ENCODE measurements at places on chromosomes 7 and 10. TPM values are rescaled to one million over a fixed set of nuclear protein-coding genes. Genes with fewer than 3 reads are reported as not detected.

NEURL1 gene
- total RNA-seq = 0.21 TPM

FAM25G gene
- total RNA-seq = not detected

CYP2W1 gene
- not detected for total RNA-seq

NKX2-3 gene
- total RNA-seq = not detected

ADAMTS14 gene
- 0.12 TPM for total RNA-seq

RNF32 gene
- total RNA-seq = 1.4 TPM

OGDHL gene
- total RNA-seq = 0.22 TPM

ZNF92 gene
- total RNA-seq = 5.0 TPM

CLDN4 gene
- 4.9 TPM for total RNA-seq

SLC26A3 gene
- not detected for total RNA-seq

MMD2 gene
- total RNA-seq = not detected

VPS37D gene
- 3.5 TPM for total RNA-seq

UBE2D4 gene
- total RNA-seq = 11.7 TPM

SLC29A4 gene
- 10.0 TPM for total RNA-seq

FUOM gene
- total RNA-seq = 12.8 TPM

Data from A549 treated with CpdA at 1 μM for 4 hours (cell line).